ENCODE measurements at places on chromosomes 12 and 14.

GRCh38 chr14:99234961-99235571 is 36.9 kb downstream of the BCL11B start:
- DNase-seq, result peak; percentile 76

DNA sequence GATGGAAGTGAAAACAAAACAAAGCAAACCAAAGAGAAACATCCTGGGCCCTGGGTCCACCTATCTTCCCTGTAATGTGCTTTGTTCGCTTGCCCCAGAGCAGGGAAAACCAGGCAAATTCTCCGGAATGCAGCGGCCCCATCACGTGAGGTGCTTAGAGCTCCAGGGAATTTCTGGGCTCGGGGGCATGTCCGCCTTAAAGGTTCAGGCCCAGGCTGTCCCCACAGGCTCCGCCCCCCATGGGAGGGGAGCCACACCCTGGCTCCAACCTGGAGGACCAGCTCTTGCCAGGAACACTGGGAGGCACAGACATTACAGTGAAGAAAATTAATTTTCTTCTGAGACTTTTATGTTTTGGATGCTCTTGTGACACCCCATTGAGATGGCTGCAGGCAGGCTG is 69.9 kb downstream of the RBM19 start:
- no peak for DNase-seq

DNA sequence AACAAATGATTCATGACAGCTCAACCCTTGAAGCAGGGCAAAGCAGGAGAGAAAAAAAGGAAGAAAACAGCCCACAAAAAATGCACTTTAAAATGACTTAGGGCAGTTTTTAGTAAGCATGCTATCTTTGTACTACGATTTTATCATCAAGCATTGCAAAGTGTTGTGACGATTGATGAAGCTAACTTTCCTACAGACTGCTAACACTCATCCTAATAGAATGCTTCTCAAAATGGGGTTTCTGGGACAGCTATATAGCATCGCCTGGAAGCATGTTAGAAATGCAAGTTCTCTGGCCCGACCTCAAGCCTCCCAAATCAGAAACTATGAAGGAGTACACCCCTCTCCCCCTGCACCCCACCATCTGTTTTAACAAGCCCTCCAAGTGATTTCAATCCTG is 256.4 kb downstream of the SSPN start:
- DNase-seq, result no peak

DNA sequence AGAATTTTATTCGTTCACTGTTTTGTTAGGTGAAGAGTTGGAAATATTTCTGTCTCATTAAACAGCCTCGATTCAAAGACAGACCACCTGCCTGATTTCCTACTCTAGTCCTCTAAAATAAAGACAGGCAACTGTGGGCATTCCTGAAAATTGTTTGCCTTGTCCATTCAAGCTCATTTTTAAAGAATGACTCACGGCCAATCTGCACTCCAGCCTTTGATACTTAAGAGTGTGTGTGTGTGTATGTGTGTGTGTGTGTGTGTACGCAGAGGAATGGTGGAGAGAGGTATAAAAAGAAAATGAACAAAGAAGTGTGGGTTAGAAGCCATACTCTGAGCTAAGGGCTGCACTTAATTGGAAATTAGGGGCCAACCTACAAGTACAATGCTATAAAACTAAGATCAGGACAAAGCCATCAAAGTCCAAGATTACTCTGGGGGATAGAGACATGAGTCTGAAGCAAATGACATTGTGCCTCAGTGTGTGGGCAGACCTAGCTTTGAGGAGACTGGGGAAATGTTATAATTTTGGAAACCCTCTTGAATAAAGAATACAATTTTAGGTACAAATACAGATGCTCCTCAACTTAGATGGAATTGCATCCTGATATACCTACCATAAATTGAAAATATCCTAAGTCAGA is 45.6 kb upstream of the SOCS2 start:
- no peak for DNase-seq

GRCh38 chr14:23025151-23025814 is 9.4 kb downstream of the PSMB5 start:
- no peak for DNase-seq

DNA sequence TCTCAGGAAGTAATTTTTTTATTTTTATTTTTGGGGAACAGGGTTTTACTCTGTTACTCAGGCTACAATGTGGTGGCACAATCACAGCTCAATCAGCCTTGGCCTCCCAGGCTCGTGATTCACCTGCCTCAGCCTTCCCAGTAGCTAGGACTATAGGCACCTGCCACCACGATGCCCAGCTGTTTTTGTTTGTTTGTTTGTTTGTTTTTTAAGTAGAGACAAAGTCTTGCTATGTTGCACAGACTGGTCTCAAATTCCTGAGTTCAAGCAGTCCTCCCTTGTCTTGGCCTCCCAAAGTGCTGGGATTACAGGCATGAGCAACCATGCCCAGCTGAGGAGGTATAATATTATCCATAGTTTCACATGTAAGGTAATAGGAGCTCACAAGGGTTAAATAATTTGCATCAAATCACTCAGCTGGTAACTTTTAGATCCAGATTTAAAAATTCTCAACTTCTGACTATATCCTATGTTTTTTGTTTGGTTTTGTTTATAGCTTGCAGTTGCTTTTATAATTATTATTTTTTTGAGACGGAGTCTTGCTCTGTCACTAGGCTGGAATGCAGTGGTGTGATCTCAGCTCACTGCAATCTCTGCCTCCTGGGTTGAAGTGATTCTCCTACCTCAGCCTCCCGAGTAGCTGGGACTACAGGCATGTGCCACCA is 629.3 kb downstream of the DIO2 start:
- no peak for DNase-seq

GRCh38 chr12:57027011-57027804 is 10.9 kb upstream of the TAC3 start:
- DNase-seq, result no peak

DNA sequence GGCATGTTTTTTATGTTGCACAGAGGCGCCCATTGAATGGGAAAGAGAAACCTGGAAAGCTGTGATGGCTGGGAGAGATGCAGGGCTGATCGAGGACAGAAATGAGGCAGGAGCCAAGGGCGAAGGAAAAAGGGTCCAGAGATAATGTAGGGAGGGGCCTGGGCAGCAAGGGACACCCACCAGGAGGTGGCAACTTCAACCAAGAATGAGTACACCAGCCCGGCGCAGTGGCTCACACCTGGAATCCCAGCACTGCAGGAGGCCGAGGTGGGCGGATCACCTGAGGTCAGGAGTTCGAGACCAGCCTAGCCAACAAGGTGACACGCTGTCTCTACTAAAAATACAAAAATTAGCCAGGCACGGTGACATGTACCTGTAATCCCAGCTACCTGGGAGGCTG is 4.0 kb downstream of the SSH1 start:
- DNase-seq, result no peak

DNA sequence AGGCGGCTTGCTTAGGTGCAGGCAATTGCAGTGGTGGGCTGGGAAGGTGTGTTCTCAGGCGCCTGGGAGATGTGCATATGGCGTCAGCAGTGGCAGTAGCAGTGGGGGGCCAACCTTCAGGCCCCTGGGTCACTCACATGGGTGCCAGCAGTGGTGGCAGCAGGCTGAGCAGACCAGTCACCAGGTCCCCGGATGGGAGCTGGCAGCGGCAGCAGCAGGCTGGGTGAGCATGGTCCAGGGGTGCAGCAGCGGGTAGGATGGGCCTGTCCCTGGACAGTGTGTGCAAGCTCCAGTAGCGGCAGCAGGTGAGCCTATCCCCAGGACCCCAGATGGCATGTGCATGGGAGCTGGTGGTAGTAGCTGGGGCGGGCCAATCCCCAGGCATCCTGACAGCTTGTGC is 108.5 kb upstream of the TMEM260 start:
- no peak for DNase-seq

- DNase-seq, result no peak
Measured at GRCh38 chr12:111035578-111036301, 115.4 kb upstream of the MYL2 start.

- no peak for DNase-seq
Measured at GRCh38 chr12:90299121-90299520, 590.5 kb upstream of the ATP2B1 start.

DNA sequence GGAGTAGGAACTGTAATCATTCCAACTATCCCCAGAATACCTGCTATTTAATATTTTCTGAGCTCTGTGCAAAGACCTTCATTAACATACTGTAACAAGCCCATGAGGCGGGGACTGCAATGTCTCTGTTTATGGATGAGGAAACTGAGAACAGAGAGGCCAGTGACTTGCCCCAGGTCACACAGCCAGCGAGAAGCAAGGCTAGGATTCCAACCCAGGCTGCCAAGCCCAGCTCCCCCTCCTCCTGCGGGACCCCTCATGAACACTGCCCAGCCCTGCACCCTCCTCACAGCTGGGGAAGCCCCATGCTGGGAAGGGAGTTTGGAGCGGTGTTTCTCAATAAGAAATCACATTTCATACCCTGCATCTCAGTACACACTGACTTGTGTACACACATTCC is 10.9 kb downstream of the HVCN1 start:
- DNase-seq, result no peak

- DNase-seq, result no peak
Measured at GRCh38 chr14:96739200-96739910, 57.8 kb upstream of the VRK1 start.

DNA sequence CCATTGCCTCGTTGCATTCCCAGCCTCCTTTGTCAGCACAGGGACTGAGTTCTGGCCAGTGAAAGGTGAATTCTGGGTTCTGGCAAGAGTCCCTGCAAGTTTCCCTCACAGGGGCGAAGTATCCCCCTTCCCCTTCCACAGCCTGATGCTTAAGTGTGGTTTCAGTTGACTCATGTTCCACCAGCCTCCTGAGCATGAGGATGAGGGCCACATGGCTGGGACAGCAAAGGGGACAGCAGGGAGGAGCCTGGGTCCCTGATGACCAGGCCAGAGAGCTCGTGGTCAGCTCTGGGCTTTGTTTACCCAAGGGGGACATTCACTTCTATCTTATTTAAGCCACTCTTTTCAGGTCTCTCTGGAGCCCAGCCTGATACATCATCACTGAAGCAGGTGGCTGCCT is 36.5 kb downstream of the CACNA2D4 start:
- no peak for DNase-seq

GRCh38 chr12:2231011-2231595 is 178.3 kb downstream of the CACNA1C start:
- DNase-seq, result no peak

GRCh38 chr12:58378028-58378427 is 436.7 kb downstream of the ATP23 start:
- no peak for DNase-seq

- no peak for DNase-seq
Measured at GRCh38 chr12:80954857-80955520, 17.3 kb upstream of the LIN7A start.

DNA sequence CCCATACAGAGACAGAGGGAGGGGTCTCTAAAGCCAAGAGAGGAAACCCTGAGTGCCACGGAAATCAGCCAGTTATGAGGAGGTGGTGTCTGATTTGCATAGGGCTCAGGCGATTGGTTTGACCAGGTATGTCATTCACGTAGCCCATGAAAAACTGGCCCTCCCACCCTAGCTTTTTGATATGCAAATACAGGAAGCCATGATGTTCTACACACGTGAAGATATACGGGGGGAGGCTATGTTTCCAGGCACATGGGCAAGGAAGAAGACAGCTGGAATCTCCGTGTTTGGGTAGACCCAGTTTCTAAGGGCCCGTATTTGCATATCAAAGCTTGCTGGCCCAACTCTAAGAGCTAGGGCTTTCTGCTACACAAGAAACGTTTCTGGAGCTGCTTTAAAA is 717.8 kb upstream of the SEL1L start:
- DNase-seq, result no peak

GRCh38 chr12:131975228-131975627 is 25.5 kb downstream of the EP400 start:
- no peak for DNase-seq

GRCh38 chr14:99475179-99475578 is 5.5 kb downstream of the SETD3 start:
- no peak for DNase-seq

DNA sequence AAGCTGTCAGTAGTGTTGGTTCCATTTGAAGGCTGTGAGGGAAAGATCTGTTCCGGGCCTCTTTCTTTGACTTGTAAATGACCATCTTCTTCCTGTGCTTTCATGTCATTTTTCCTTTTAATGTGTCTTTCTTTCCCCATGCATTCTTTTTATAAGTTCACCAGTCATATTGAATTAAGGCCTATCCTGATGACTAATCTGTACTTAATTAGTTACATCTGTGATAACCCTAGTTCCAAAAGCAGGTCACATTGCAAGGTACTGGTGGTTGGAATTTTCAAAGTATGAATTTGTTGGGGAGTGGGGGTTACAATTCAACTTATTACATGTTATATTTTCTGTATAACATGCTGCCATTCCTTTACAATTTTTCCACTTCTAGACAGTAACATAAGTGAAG is 1642.1 kb upstream of the FLRT2 start:
- DNase-seq, result no peak

- peak; percentile 56 for DNase-seq
Measured at GRCh38 chr14:101705733-101706508, 55.6 kb upstream of the PPP2R5C start.

DNA sequence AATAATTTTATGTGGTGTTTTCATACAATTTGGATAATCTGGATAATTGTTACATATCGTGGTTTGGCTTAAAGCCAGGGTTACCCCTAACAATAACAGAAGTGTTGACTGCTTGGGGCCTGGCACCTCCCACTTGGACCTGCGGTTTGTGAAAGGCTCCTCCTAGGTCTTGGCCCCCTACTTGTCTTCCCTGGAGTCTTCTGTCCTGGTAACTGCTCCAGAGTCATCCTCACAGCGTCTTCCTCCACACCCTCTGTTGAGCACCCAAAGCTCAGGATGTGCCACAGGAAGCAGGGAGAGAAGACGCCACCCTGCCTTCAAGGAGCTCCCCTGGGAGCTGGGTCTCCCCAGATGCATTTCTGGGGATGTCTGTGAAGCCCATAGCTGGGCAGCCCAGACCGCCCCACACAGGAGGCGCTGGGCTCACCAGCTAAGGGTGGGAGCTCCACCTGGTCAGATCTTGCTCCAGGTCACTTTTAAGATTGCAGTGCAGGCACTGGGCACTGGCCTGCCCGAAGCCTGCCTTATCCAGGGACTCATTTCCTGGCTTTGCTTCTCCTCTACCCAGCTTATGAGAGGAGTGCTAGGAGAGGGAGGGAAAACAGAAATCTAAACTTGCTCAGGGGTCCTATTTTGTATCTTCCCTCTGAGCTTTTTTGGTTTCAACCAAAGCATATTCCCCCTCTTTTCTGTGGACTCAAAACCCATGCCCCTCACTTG is 98.2 kb downstream of the ZFP36L1 start:
- no peak for DNase-seq

GRCh38 chr12:57888409-57889157 is 42.1 kb upstream of the CTDSP2 start:
- DNase-seq, result no peak

- no peak for DNase-seq
Measured at GRCh38 chr12:66717036-66717673, 38.3 kb upstream of the GRIP1 start.

- no peak for DNase-seq
Measured at GRCh38 chr14:101167428-101167827, 263.9 kb upstream of the RTL1 start.

GRCh38 chr14:99731547-99732435 is 47.7 kb downstream of the CYP46A1 start:
- no peak for DNase-seq

All from stimulated activated CD4-positive, alpha-beta T cell treated with anti-CD3 and anti-CD28 coated beads, Interleukin-15, amount 100 ng/mL, for 1 hour (primary cell).